ENCODE measurements at places on chromosomes 16 and 17. TPM values are rescaled to one million over a fixed set of nuclear protein-coding genes. Genes with fewer than 3 reads are reported as not detected.

GRCh38 chr17:77444628-77444983 lies 303.8 kb downstream of the SEC14L1 start:
- peak overlapping the region; percentile 87 for H3K27ac ChIP-seq
- H3K4me3 ChIP-seq, result no peak overlapping the region
- no peaks in the 10 kb centered on the region for H3K27me3 ChIP-seq
- no peak for DNase-seq
- H3K4me1 ChIP-seq, result peaks cover 65% of the 10 kb centered on the region

DNA sequence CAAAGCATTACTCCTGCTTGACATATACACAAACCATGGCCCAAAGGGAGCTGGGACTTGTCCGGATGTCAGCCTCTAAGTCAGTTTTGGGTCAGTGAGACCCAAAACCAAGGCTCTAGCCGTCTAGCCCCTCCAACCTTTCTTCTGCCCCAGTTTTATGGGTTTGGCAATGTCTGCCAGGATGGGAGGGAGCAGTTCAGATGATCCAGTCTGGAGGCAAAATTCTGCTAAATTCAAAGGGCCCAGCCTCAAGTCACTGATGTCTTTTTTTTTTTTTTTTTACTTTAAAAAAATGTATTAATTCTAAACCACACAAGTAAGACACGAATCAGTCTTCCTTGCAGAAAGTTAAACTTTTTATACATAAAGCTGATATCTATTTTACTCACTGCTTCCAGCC lies 8.6 kb downstream of the NLRC5 start:
- H3K4me1 ChIP-seq, result peaks cover 14% of the 10 kb centered on the region
- H3K27ac ChIP-seq, result no peak overlapping the region
- H3K36me3 ChIP-seq, result no peaks in the 10 kb centered on the region
- DNase-seq, result no peak
- no peak overlapping the region for H3K4me3 ChIP-seq
- H3K27me3 ChIP-seq, result peaks cover 4% of the 10 kb centered on the region

- peak; percentile 70 for DNase-seq
- peak overlapping the region; percentile 92 for H3K27ac ChIP-seq
- no peaks in the 10 kb centered on the region for H3K27me3 ChIP-seq
- peak overlapping the region; percentile 87 for H3K4me3 ChIP-seq
- peaks cover 15% of the 10 kb centered on the region for H3K4me1 ChIP-seq
Observed at GRCh38 chr17:57986841-57987580, 1.0 kb downstream of the VEZF1 start.

- no peaks in the 10 kb centered on the region for H3K27me3 ChIP-seq
- H3K27ac ChIP-seq, result no peak overlapping the region
- no peak for DNase-seq
- peaks cover 72% of the 10 kb centered on the region for H3K36me3 ChIP-seq
Observed at GRCh38 chr16:70779361-70779760, 21.6 kb downstream of the VAC14 start.

DNA sequence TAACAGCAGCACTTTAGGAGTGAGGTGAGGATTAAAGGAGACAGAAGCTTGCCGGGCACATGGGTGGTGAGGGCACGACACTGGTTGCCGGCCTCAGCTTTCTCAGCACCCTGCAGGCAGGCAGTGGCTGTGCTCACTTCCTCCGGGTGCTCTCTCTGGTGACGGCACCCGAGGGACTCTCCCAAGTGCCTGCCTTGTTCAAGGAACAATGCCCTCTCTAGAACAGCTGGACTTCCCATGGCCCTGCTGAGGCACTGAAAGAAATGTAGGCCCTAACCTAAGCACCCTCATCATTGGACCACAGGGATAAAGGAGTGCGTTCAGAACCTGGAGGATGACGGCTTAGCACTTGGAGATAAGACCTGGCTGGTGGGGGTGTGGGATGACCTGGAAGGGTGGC lies 72.7 kb downstream of the N4BP1 start:
- H3K36me3 ChIP-seq, result no peaks in the 10 kb centered on the region
- no peaks in the 10 kb centered on the region for H3K4me1 ChIP-seq
- no peak overlapping the region for H3K27ac ChIP-seq
- no peak overlapping the region for H3K4me3 ChIP-seq

Gene STH
- not detected for polyA plus RNA-seq

Gene ANKRD13B
- polyA plus RNA-seq, result not detected

All from small intestine (tissue), 16 donors.